ENCODE measurements at places on chromosomes 2 and 18.

GRCh38 chr2:22247466-22247865, 1123.7 kb downstream of the TDRD15 start:
- DNase-seq, result no peak

DNA sequence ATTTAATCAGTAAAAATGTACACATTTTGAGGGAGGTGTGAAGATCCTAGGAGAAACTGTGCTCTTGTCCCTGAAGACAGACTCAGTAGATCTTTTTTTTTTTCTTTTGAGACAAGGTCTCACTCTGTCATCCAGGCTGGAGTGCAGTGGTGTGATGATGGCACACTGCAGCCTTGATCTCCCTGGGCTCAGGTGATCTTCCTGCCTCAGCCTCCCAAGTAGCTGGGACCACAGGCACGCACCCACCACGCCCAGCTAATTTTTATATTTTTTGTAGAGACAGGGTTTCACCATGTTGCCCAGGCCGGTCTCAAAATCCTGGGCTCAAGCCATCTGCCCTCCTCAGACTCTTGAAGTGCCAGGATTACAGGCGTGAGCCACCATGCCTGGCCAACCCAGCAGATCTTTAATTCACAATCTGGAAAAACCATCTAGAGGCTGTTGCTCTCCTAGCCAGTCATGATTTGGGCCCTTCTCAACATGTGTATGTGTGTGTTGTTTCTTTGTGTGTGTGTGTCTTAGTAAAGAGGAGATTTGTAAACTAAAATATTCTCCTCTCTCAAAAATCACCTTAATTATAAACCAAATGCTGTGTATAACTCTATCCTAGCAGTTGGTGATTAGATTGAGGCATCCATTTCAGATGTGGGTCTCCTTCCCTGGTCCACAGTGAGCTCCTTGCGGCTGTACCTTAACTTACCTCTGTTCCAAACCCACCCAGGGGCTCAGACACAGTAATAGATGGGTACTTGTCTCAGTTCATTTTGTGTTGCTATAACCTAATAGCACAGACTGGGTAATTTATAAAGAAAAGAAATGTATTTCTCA, 3.9 kb upstream of the MYCN start:
- no peak for DNase-seq

DNA sequence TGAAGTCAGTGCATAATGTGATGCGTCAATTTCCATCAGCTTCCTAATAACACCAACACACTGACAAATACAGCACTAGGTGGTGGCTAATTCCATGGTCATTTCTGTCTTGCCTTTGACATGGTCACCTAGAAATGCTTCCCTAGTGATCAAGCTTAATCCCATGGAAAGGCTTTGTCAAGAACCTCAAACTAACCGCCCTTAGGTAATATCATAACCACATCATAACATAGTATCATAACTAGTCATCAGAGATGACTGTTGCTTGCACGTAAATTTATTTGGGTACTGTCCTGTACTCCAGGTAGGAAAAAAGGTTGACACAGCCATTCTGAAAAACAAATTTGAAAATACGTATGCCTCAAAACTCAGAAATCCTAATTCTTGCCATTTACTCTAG, 471.8 kb downstream of the IRS1 start:
- DNase-seq, result no peak

- no peak for DNase-seq
Observed at GRCh38 chr2:20781656-20782265, 41.1 kb downstream of the LDAH start.

DNA sequence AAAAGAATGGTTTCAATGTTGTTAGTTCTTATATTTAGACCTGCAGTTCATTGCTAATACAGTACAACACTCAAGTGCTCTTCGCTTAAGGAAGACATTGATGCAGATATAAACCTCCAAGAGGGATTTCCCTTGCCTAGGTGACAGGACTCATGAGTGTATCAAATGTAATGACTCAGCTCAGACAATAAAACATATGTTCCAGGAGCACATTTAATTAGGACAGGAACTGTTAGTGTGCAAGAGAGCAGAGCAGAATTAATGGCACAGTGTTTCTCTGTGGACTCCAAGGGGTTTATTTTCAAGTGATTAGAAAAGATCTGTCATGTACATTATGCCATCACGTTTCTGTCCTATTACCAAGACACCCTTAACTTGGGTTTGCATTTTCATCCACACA, 375.0 kb downstream of the LRRTM4 start:
- no peak for DNase-seq

DNA sequence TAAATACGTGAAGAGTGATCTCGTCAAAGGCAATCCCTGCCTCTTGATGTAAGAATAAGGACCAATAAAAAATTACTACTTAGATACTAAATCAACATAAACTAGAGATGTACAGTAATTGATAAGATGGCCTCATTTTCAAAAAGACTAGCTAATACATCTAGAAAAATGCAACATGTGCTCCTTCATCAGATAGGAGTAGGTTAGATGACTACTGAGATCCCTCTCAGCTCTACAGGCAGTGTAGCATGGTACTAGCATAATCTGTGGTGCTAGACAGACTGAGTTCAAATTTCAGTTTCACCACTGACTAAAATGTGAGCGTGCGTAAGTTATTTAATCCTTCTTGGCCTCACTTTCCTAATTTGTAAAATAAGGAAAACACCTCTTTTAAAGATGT, 82.6 kb upstream of the FRZB start:
- no peak for DNase-seq

- peak; percentile 27 for DNase-seq
Observed at GRCh38 chr2:225889452-225889851, 489.9 kb downstream of the NYAP2 start.
